ENCODE measurements at places on chromosomes 12 and 14. TPM values are rescaled to one million over a fixed set of nuclear protein-coding genes. Genes with fewer than 3 reads are reported as not detected.

The KCNC2 gene
- total RNA-seq, result not detected

The C12orf50 gene
- total RNA-seq, result 0.58 TPM

The GLT8D2 gene
- total RNA-seq, result 1.2 TPM

The NGB gene
- not detected for total RNA-seq
